NCI-H2029 treated with DMSO at 0.1 percent for 48 hours (cell line): ENCODE measurements at places on chromosomes 3 and 15.
A peak's percentile ranks its signal among the peaks of the same experiment; 100 is the strongest.

DNA sequence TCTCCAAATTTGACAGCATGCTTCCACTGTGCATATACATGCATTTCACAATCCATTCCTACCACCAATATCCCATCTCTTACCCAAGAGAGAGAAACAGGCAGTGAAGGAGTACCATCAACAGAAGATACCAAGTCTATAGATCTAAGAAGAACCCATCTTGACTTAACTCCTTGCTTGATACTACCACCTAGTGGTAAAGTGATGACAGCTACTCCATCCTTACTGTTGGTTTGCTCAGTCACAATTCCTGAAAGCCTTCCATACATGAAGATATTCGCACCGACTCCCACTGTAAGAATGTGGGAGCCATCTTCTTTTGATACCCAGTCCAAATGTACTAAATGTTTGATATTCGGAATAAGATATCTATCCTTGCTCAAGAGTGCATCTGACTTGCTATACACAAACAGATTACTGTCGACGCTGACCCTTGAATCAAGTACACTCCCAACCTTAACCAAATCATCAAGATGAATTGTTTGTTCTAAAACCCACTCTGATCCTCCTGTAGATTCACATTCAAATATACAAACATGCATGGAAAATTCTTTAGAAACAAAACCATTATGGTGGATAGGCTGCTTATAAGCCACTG, 123.1 kb downstream of the DMXL2 start:
- peak; percentile 6 for DNase-seq

DNA sequence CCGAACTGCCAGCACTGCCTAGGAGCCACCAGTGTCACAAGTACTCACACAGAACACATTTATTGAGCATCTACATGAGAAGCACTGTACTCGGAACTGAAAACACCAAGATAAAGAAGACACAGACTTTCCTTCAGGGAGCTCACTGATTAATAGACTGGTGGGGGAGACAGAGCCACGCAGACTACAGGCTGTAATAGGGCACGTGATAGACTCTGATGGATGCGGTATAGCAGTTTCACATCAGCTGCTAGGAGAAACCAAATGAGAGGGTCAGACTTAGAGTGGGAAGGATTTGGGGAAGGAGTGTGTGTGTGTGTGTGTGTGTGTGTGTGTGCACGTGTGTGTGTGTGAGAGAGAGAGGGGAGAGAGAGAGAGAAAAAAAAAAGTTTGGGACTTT, 12.1 kb downstream of the EPHB1 start:
- DNase-seq: no peak

DNA sequence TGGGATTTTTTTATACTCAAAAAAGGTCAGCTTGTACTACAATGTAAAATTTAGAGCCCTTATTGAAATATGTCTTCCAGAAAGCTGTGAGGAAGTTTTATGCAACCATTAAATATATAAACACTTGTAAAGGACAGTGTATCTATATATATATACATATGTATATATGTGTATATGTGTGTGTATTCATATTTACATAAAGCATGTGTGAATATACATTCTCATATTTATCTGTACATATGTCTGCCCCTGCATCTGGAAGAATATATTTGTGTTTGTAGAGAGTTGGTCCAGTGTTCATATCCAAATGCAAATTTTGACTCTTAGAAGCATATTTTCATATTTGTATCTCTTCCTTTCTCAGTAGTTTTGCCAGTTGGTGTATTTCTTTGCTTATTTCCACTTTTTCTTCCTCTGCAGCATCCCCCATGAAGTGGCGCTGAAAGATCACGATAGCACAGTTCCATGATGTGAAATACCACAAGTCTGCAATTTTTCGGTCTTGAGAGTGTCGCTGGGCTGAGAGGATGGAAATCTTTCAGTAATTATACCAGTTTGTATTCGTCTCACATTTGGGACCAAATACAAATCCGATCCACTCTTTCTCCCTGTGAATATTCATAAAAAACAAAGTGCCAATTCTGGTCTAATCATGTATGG, 311.7 kb upstream of the DPH6 start:
- no peak for DNase-seq

DNA sequence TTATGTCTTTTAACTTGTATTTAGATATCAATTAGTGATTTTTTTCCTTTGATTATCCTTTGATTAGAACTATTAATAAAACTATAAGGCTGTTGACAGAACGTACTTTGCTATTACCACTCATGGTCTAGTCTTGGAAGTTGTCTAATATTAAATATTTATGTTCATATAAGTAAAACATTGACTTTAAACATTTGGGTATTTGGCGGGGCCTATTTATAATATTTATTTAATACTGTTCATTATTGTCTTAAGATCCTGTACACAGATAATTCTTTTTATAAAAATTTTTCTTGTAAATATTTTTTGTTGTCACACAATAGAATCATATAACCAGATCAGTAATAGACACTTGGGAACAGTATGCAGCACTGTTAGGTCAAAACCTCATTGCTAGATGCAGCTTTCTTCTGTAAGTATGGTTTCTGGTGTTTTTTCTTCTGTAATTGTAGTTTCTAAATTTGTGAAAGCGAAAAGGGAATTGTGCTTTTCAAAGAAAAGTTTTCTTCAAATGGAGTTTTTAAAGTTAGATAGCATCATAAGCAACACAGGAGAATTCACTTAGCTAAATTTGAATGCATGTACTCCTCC, 93.4 kb downstream of the FNDC3B start:
- no peak for DNase-seq

DNA sequence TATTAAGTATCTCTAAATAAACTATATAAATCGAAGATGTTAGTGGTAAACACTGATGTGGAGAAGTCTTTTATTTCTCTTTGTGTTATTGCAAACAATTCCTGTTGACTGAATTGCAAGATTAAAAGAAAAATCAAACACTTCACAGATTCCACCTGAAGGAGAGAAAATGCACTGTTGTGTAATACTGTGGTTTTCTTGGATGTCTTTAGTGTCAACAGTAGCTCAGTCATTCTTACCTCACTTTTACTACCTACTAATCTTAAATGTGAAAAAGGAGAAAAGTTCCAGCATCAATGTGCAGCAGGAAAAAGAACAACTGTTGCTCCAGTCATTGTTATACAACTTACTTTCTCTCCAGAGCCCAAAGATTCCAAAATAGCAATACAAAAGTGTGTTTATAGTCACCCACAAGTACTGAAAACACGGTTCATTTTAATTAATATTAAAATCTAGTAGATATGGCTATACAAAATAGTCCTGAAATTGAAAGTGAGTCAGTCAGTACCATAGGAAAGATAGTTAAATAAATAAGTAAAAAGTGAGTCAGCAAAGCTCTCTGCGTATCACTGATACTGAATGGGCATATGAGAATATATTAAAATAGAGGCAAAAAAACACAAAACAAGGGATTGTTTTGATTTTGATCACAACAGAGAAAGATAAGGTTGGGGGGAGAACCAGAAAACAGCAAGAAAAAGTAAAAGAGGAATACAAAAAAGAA, 90.5 kb upstream of the CSPG5 start:
- DNase-seq: no peak

GRCh38 chr15:92316586-92317295, 76.9 kb upstream of the ST8SIA2 start:
- no peak for DNase-seq

DNA sequence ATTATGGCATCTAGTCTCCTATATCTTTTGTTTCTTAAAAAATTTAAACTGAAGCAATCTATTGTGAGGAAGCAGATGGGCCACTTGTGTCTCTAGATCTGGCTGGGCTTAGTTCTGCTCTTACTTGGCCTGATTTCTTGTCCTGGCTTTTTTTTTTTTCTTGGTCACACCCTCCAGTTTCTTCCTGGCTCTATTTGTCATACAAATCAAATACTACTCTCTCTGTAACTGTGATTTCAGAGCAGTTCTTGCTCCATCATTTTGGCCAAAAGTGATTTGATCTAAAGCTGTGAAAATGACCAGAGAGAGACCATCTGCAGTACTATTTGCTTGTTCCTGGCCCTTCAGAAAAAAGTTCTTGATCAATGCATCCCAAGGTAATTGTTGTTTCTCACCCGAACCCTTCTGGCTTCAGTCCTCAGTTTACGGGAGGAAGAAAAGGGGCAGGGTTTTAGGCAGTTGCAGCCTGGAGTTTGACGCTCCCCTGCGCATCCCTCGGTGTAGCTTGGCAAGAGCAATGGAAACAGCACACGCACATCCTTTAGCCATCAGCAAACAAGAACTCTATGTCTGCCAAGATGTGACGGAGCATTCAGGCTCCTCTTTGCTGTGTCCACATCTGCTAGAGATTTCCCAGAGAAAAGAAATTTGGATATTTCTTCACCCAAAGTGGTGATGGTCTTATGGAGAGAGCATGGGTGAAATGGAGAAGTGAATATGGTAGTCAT, 31.6 kb downstream of the CHST2 start:
- no peak for DNase-seq

DNA sequence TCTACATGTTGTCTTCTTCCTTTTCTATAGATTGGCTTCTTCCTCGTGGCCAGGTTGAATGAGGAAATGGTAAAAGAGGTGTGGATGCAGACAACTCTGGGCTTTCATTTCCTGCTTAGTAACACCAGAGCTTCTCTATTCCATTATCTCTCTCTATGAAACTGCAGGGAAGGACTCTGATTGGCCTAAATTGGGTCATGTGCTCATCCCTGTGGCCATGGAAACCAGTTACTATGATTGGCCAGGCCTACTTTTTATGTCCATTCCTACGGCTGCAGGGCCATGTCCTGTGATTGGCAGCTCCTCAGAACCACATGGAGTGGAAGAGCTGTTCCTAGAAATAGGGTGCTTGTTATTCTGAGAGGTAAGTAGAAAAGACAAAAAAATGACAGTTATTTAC, 486.9 kb upstream of the ADAMTS9 start:
- DNase-seq: no peak

DNA sequence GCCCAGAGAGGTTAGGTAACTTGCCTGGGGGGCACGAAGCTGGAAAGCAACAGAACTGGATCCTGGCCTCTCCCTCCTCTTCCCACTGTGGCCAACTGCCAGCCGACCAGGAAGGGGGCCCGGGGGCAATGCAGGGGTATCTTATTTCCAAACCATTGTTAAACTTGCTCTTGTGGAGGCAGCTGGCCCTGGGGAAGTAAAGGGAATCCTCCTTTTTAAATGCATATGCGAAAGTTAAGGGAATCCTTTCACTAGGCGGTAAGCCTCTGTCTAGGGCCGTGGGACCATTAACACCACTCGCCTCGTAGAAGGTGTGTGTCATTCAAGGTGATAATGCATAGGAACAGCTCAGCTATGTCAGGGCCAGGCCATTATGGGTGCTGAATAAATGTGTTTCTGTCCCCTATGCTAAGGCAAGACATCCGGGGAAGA, 68.6 kb downstream of the ST6GAL1 start:
- peak; percentile 26 for DNase-seq
